ENCODE measurements at places on chromosomes 5 and 9.

DNA sequence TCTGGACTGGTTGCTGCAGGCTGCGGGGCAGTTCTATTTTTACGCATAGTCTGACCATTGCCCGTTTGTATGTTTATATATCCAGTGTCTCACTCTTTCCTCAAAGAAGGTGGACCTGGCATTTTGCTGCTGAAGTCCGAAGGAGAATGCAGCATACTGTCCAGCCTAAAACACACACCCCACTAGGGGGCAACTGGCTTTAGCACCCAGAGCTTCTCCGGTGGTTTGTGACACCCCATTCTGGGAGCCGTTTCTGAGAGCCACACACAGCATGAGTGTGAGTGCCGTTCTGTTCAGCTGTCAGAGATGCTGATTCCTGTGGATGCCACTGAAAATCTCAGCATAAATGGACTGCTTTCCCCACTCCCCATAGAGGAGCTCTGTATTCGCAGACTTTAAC, 290.5 kb upstream of the TAS2R1 start:
- H3K4me1 ChIP-seq = peaks cover 16% of the 10 kb centered on the region
- H3K27ac ChIP-seq = no peak overlapping the region
- no peak for DNase-seq
- no peak overlapping the region for H3K4me3 ChIP-seq

DNA sequence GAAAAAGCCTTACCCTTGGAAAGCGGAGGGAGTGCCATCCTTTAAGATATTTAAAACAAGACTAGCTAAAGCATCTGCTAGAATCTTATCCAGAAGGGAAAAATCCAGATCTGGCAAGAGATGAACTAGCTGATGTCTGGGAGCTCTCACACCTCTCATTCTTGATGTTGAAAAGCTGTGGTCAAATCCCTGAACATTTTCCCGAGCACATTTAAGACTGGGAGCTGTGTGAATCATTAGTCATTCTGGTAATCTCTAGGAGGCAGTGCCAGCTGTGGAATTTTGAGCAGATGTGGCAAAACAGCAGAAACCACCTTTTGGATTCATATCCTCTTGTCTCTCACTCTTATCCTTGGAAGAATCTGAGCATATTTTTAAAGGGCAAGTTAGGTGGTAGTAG, 218.0 kb downstream of the MAN2A1 start:
- H3K27me3 ChIP-seq = peaks cover 2% of the 10 kb centered on the region
- H3K4me1 ChIP-seq = no peaks in the 10 kb centered on the region
- H3K36me3 ChIP-seq = no peaks in the 10 kb centered on the region
- no peak overlapping the region for H3K4me3 ChIP-seq
- DNase-seq = no peak

GRCh38 chr5:151961557-151961956, 36.9 kb upstream of the GLRA1 start:
- no peaks in the 10 kb centered on the region for H3K36me3 ChIP-seq
- no peak overlapping the region for H3K4me3 ChIP-seq
- peaks cover 4% of the 10 kb centered on the region for H3K27me3 ChIP-seq
- H3K27ac ChIP-seq = no peak overlapping the region
- no peaks in the 10 kb centered on the region for H3K4me1 ChIP-seq

GRCh38 chr5:123681061-123681460, 169.1 kb downstream of the CSNK1G3 start:
- H3K36me3 ChIP-seq = no peaks in the 10 kb centered on the region
- no peak for DNase-seq
- no peak overlapping the region for H3K27ac ChIP-seq
- H3K27me3 ChIP-seq = no peaks in the 10 kb centered on the region
- H3K4me3 ChIP-seq = no peak overlapping the region

- no peaks in the 10 kb centered on the region for H3K27me3 ChIP-seq
- DNase-seq = no peak
- peaks cover 36% of the 10 kb centered on the region for H3K4me1 ChIP-seq
- no peaks in the 10 kb centered on the region for H3K36me3 ChIP-seq
Observed at GRCh38 chr9:90966480-90967144, 165.0 kb downstream of the SYK start.

GRCh38 chr5:169300468-169301385, at the start of gene SLIT3:
TSS of gene SLIT3 (minus strand) at chr5:169301139. CDS start at chr5:169300709, 430 bp downstream.
- H3K27ac ChIP-seq = no peak within 1 kb of the TSS
- H3K4me1 ChIP-seq = peaks cover 7% of the 10 kb centered on the region
- H3K36me3 ChIP-seq = no peaks in the 10 kb centered on the region
- peak within 1 kb of the TSS; percentile 65 for H3K4me3 ChIP-seq
- H3K27me3 ChIP-seq = no peaks in the 10 kb centered on the region
